Aorta (tissue), 5 donors: ENCODE measurements at places on chromosomes 5 and 9. TPM values are rescaled to one million over a fixed set of nuclear protein-coding genes. Genes with fewer than 3 reads are reported as not detected.

GRCh38 chr5:123444016-123444415 lies 20.8 kb upstream of the CEP120 start:
- no peaks in the 10 kb centered on the region for H3K27me3 ChIP-seq
- H3K4me3 ChIP-seq = no peak overlapping the region
- no peaks in the 10 kb centered on the region for H3K36me3 ChIP-seq
- H3K4me1 ChIP-seq = no peaks in the 10 kb centered on the region

GRCh38 chr5:52481201-52481600 lies 306.5 kb upstream of the ITGA1 start:
- no peaks in the 10 kb centered on the region for H3K27me3 ChIP-seq
- no peaks in the 10 kb centered on the region for H3K4me1 ChIP-seq
- DNase-seq = no peak

GRCh38 chr5:174151599-174152181 lies 106.2 kb downstream of the NSG2 start:
- no peaks in the 10 kb centered on the region for H3K36me3 ChIP-seq
- H3K27ac ChIP-seq = no peak overlapping the region
- no peaks in the 10 kb centered on the region for H3K4me1 ChIP-seq
- DNase-seq = no peak

DNA sequence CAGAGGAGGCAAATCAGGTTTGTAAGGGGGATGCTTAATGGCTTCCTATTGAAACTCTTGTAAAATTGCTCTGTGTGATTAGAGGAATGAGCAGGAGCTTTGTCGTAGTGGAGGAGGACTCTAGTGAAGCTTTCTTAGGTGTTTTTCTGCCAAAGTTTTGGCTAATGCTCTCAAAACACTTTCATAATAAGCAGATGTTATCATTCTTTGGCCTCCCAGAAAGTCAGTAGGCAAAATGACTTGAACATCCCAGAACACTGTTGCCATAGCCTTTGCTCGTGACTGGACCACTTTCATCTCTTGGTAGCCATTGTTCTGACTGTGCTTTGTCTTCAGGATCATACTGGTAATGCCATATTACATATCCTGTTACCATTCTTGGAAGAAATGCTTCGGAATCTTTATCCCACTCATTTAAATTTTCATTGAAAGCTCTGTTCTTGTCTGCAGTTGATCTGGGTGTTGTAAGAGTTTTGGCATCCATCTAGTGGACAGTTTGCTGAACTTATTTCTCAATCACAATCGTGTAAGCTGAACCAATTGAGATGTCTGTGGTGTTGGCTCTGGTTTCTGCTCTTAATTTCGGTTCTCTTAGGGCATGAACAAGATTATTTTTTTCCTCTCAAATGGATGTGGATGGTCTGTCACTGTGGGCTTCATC lies 187.6 kb downstream of the COMMD10 start:
- H3K4me1 ChIP-seq = no peaks in the 10 kb centered on the region
- H3K36me3 ChIP-seq = no peaks in the 10 kb centered on the region
- H3K27ac ChIP-seq = no peak overlapping the region
- no peak for DNase-seq
- no peak overlapping the region for H3K4me3 ChIP-seq
- H3K27me3 ChIP-seq = no peaks in the 10 kb centered on the region

DNA sequence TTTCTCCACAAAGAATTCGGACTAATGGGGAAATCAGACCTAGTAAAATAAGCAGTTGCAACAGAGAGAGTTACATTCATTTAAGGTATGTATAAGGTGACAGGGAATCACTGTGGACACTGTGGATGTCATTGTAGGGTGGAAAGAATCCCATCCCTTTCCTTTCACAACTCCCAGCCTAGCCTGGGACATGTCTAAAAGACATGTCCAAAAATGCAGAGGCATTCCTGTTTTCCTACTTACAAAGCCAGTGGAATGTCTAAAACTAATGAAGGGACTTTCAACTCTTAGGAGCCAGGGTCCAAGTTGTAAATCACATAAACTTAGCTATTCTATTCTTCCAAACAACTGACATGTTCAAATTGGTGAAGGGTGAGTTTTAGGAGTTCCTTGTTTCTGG lies 511.0 kb downstream of the PRELID2 start:
- no peaks in the 10 kb centered on the region for H3K4me1 ChIP-seq
- no peaks in the 10 kb centered on the region for H3K27me3 ChIP-seq
- H3K36me3 ChIP-seq = no peaks in the 10 kb centered on the region
- no peak overlapping the region for H3K4me3 ChIP-seq
- no peak overlapping the region for H3K27ac ChIP-seq
- DNase-seq = no peak

GRCh38 chr5:74311961-74312360 lies 328.6 kb downstream of the ENC1 start:
- DNase-seq = no peak
- H3K4me1 ChIP-seq = no peaks in the 10 kb centered on the region
- H3K4me3 ChIP-seq = no peak overlapping the region

The SLC36A2 gene
- not detected for total RNA-seq
